ACHN (cell line): ENCODE measurements at places on chromosomes 16 and 17.

GRCh38 chr17:54784305-54784704 is 116.3 kb upstream of the TOM1L1 start:
- no peak for DNase-seq

- peak; percentile 28 for DNase-seq
Observed at GRCh38 chr16:50448522-50448921, 79.7 kb upstream of the BRD7 start.

- no peak for DNase-seq
Observed at GRCh38 chr16:55685973-55686372, 30.2 kb downstream of the SLC6A2 start.

DNA sequence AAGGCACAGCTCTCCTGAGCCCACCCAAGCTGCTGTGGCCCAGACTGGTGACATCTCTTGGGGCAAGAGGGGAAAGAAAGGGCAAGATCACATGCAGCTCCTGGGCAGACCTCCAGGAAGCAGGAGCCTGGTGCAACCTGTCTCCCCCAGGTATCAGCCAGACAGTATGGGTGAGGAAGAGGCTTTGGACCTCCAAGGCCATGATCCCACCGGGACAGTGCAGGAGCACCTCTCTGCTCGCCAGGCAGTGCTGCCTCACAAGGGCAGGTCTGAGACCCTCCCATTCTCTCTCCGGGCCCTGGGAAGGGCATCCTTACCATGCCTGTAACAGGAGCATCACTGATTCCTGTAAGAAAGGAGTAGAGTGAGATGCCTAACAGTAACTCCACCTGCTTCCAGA is 25.6 kb upstream of the COG7 start:
- no peak for DNase-seq

- DNase-seq = no peak
Observed at GRCh38 chr17:35740216-35740615, 8.8 kb downstream of the RASL10B start.
